ENCODE measurements at places on chromosomes 2 and 18.

- DNase-seq, result no peak
Observed at GRCh38 chr18:48833701-48834412, 116.9 kb downstream of the SMAD7 start.

- no peak for DNase-seq
Observed at GRCh38 chr2:19746611-19747309, 155.0 kb downstream of the TTC32 start.

GRCh38 chr2:207319316-207319715 is 153.6 kb upstream of the KLF7 start:
- DNase-seq, result no peak

DNA sequence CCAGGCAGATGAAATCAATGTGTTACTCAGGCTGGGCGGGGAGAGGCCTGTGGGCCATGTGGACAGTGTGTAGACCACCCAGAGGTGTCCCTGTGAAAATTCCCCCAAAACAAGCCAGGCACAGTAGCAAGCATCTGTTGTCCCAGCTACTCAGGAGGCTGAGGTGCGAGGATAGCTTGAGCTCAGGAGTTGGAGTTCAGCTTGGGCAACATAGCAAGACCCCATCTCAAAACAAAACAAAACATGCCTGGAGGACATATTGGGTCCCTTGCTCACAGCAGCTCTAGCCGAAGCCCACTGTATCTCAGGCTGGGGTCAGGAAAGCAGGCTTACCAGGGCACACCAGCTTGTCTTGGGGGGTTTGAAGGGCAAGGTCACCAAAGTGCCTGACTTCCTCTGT is 4.3 kb upstream of the PTMA start:
- DNase-seq, result no peak

Measured in NCI-H510A treated with DMSO at 0.1 percent for 48 hours (cell line).